ENCODE measurements at places on chromosomes 7 and 10.

DNA sequence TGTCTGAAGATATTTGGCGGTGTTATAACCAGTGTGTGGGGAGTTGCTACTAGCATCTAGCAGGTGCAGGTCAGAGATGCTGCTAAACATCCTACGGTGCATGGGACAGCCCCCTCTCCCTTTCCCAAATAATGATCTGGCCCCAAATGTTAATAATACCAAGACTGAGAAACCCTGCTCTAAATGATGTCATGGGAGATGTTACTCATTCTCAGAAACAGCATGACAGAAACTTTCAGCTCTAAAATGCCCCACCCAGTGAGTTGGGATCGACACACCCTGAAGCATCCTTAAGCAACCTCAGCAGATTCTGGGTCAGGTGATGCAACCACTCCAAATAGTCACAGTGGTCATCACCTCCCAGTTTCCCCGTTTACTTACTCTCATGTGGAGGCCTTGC, 108.8 kb upstream of the MPP7 start:
- DNase-seq = no peak

DNA sequence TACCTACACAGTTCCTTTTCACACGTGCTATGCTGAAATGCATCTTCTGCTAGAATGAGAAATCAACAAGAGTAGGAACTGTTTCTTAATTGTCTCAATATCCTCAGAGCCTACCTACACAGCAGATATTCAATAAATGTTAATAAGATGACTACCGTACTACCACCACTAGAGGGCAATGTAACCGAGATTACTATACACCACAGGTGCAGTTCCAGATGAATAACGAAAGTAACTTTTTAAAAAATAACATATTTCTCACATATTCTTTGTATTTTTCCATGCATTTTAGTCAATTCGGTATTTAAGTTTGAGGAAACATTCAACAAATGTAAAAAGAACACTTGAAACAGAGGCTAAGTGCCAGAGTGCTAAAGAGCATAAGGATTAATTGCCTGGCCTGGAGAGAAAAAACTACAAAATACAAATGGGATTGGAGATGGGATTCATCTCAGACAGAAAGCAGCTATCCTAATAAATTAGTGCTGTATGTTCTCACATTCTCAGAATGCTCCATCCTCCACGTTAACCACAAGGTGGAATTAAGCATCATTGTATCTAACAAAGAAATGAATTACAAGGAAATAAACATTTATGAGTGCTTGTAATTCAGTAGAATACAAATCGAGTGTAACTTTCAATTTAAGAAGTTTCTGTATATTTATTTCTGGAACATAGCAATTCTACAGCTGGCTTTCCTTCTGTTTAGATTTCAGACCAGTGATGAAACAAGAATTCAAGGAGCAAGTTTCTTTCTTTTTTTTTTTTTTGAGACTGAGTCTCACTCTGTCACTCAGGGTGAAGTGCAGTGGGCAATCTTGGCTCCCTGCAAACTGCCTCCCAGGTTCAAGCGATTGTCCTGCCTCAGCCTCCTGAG, 20.3 kb upstream of the HECTD2 start:
- DNase-seq = no peak

DNA sequence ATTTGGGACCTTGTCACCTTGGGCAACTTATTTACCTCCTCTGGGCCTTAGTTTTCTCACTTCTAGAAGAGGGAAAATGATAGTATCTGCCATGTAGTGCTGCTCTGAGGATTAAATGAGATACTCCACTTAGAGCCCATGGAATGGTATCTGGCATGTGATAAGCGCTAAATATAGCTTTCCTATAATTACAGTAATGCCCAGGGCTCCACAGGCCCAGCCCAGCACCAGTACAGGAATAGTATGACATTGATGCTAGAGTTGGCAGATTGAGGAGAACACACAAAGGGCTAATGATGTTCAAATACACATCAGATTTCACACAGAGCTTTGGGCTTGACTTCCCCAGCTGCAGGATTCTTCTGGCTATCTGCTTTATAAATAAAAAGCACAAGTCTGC, 34.9 kb downstream of the FAS start:
- DNase-seq = no peak

GRCh38 chr7:74097937-74098614, 14.5 kb downstream of the LIMK1 start:
- peak; percentile 72 for DNase-seq

GRCh38 chr10:75115137-75115536, 3.7 kb downstream of the SAMD8 start:
- no peak for DNase-seq

DNA sequence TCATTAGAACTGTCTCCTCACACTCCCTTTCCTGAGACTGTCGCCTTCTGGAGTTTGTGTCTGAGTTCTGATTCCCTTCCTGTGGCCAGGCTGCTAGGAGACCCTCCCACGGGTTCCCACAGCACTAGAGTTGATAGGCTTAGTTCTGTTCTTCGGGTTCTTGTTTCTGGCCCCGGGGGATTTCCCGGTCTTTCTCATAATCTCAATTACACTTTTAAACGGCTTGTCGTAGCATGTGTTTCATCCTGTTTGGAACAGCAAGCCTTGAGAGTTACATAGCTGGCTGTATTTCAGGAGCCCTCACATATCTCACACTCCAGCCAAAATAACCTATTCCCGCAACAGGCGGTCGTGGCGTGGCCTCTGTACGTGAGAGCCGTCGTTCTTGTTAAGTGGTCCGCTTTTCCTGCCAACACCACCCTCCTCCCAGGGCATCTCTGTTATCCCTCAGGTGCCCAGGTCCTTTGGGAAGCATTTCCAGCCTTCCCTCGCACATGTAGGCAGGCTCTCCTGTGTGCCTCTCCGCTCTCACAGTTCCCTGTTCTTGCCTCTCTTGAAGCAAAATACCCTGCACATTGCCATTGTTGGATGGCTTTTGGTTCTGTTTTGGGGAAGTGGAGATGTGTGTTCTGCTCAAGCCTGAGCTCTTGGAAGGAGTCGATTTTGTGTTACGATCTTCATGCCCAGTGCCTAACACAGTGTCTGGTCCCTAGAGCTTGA, 46.0 kb downstream of the CDC123 start:
- DNase-seq = no peak

- no peak for DNase-seq
Observed at GRCh38 chr7:157219154-157219553, 80.4 kb downstream of the UBE3C start.

DNA sequence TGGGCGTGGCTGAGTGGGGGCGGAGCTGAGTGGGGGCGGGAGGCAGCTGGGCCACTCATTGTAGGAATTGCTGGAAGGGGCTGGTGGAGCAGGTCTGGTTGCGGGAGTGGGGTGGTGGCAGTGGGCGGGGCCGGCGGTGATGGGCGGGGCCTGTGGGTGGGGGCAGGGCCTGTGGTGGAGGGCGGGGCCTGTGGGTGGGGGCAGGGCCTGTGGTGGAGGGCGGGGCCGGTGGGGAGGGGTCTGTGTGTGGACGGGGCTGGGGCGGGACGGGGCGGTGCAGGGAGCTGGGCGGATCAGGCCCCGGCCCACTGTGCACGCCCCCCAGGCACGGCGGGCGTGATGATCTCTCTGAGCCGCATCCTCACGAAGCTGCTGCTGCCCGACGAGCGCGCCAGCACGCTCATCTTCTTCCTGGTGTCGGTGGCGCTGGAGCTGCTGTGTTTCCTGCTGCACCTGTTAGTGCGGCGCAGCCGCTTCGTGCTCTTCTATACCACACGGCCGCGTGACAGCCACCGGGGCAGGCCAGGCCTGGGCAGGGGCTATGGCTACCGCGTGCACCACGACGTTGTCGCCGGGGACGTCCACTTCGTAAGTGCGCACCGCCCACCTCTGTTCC, 14.0 kb downstream of the SLC29A4 start:
- no peak for DNase-seq

DNA sequence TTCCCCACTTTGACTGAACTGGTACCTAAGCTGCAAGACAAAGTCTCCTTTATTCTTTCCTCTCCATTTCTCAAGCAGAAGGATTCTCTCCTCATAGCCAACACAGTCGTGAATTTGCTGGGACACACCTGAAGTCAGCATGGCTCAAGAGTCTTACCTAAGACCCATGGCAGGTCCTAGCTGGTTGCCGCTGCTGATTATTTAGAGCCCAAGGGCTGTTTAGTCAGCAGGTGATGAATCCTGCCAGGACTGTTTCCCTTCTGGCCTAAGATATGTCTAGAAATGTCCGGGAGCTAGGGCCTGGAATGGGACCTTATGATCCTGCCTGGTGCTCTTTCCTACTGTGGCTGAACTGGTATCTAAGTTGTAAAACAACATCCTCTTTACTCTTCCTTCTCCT, 82.8 kb downstream of the AHCYL2 start:
- DNase-seq = no peak

DNA sequence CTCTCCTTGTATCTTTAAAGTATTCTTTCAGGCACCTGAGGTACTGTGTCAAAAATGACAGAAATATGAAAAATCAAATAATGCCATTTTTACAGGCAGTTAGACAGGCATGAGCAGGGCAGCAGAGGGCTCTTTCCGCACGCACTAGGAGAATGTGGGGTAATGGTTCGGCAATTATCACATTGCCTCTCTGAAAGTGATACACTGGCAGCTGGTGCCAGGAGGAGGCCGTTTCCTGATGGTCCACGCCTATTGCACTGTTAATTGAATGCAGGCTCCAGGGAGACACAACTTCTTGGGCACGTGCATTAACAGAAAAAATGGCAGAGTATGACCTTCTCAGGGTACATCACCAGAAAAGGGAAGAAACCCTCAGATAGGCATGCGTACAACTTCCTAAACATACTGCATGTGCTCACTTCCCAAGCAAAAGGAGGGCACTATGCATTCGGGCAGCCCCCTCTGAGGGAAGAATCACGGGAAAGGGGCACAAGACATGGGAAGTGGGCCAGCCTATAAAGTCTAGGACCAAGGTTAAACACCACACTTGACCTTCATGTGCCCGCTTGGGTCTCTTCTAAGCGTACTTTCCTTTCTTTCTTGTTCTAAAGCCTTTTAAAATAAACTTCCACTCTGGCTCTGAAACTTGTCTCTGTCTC, 161.7 kb downstream of the TNS3 start:
- no peak for DNase-seq

GRCh38 chr10:58755340-58755610, 242.6 kb downstream of the BICC1 start:
- DNase-seq = no peak

GRCh38 chr10:86362129-86362527, 4.5 kb downstream of the GRID1 start:
- no peak for DNase-seq

DNA sequence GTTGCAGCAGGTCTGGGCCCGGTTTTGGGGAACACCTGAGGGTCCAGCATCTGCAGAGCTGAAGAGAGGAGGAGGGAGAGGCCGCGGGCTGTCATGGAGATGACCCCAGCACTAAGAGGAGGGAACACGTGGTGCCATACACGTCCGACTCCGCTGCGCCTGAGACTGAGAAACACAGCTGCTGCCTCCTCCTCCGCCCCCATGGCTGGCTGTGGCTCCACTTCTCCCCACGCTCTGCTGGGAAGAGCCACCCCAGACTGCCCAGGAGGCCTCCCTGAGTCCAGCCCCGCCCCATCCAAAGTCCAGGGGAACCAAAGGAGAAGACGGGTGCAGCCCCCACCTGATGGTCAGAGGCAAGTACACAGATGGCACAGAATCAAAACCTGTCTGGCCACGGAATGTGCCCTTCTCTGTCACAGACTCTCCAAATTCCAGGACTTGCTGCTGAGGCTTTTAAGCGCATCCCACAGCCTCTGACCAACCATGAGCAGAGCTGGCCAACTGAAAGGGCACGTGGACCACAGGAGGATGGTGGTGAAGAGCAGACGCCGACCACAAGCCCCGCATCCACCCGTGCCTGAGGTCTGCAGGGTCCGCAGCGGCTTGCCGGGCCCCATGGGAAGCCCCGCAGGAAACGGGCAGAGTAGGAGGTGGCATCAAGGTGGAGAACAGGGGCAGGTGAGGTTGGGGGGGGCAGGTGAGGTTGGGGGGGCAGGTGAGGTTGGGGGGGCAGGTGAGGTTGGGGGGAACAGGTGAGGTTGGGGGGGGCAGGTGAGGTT, 24.0 kb downstream of the STK32C start:
- DNase-seq = peak; percentile 9

GRCh38 chr7:159108941-159109652, 35.6 kb downstream of the VIPR2 start:
- peak; percentile 32 for DNase-seq

GRCh38 chr10:7027913-7028808, 382.7 kb downstream of the SFMBT2 start:
- no peak for DNase-seq

DNA sequence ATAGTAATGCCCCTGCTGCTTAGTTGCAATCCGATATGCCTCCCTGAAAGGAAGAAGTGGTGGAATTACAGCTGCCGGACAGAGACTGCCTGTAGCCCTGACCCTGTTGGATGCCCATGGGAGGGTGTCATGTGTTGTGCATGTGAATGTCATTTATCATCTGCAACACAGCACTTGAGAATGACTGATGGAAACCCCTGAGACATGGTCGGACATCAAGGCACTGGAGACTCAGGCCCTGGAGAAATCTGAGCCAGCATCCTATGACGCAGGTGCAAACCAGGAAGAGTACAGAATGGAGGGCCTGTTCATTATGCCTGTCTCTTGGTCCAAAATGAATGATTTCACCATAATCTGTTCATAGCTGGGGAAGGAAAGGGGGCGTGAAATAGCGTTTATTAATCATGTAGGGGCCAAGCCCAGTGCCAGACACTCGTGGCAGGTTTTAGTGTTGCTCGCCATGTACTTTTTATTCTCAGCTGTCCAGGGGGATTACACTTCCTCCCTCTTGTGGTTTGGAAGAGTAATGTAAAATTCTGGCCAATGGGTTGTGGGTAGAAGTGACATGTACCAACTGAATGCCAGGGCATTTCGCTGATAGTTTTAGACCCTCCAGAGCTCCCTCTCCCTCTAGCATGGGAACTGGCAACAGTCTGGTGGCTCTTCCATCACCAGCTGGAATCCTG, 23.0 kb upstream of the LEP start:
- no peak for DNase-seq

- peak; percentile 30 for DNase-seq
Observed at GRCh38 chr10:79490400-79491142, 21.8 kb upstream of the EIF5AL1 start.

DNA sequence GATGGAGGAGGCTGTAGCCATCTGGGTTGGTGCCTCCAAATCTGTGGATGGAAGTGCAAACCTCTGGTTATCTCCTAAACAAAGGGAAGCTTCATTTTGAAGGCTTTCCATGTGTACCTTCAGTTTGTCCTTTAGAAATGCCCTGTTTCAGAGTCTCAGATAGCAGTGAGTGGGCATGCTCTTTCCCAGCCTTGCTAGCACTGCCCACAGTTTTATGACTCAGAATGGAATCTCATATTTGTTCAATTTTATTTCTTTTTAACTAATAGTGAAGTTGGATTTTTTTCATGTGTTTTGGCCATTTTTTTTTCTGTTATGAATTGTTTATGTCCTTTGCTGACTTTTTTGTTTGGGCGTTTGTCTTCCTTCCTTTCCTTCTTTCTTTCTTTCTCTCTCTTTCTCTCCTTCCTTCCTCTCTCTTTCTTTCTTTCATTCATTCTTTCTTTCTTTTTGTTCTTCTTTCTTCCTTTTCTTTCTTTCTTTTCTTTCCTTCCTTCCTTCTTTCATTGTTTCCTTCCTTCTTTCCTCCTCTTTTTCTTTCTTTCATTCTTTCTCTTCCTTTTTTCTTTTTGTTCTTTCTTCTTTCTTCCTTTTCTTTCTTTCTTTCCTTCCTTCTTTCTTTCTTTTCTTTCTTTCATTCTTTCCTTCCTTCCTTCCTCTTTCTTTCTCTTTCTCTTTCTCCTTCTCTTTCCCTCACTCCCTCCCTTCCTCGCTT, 25.6 kb downstream of the PRF1 start:
- DNase-seq = no peak

GRCh38 chr7:155763122-155763521, 49.1 kb downstream of the SHH start:
- no peak for DNase-seq

GRCh38 chr7:7756577-7756976, 38.2 kb upstream of the RPA3 start:
- DNase-seq = no peak
